HFFc6 (cell line): ENCODE measurements at places on chromosomes 7 and 10. TPM values are rescaled to one million over a fixed set of nuclear protein-coding genes. Genes with fewer than 3 reads are reported as not detected.

The CYP3A4 gene
- not detected in 3 replicates for total RNA-seq

DNA sequence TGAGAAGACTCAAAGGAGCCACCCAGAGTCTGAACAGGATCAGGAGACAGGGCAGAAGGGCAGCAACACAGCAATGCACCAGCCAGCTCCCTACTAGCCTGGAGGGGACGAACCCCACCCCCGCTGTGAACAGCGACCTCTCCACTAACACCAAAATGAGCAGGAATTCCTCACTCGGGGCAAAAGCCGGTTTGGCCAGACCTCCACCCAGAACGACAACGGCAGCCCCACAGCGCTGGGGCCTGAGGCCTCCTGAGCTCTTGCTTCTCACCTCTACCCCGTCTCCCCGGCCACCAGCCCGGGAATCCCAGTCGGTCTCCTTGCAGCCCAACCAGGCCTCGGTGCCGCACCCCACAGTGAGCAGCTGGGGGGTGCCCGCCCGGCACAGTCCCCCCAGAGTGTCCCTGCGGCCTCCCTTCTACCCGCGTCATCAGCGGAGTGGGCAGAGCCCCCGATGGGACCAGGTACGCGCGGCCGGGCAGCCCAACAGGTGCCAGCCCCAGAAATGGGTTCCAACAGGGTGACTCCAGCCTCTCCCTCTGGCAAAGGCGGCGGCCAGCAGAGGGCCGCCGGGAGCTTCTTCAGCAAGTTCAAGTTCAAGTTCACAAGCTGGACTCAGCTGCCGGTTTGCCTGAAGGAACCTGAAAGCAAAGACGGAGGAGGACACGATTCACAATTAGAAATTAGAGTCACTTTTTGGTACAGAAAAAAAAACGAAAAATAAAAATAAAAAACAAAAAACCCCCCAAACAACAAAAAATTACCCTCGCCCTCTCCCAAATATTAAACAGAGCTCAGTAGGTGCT is 129.0 kb downstream of the MARCHF5 start:
- no peaks in the 10 kb centered on the region for H3K4me1 ChIP-seq
- H3K27me3 ChIP-seq: peaks cover 16% of the 10 kb centered on the region; the same call in 1 of the 2 replicates
- no peaks in the 10 kb centered on the region for H3K36me3 ChIP-seq
- no peak for DNase-seq

DNA sequence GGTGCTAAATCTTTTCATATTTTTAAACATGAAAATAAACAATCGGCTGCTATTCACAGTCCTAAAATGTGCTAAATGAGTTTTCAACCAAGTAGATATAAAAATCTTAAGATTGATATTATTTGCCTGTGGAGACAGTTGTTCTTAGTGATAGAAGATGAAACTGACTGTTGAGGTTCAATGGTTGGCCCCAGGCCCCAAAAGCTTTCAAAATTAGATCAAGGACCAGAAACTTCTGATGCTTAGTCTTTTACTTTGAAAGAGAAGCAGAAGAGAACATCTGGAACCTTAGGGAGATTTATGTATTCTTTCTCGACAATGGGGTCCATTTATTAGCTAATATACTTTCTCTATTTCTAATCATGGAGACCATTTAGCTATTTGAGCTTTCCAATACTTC is 155.8 kb downstream of the REEP3 start:
- H3K36me3 ChIP-seq: no peaks in the 10 kb centered on the region
- no peak for DNase-seq
- peaks cover 15% of the 10 kb centered on the region for H3K4me1 ChIP-seq
- no peak overlapping the region for H3K4me3 ChIP-seq
- H3K27ac ChIP-seq: no peak overlapping the region

The LDB3 gene
- 0.46 to 1.0 TPM (median 0.66 TPM) in 3 replicates for total RNA-seq

DNA sequence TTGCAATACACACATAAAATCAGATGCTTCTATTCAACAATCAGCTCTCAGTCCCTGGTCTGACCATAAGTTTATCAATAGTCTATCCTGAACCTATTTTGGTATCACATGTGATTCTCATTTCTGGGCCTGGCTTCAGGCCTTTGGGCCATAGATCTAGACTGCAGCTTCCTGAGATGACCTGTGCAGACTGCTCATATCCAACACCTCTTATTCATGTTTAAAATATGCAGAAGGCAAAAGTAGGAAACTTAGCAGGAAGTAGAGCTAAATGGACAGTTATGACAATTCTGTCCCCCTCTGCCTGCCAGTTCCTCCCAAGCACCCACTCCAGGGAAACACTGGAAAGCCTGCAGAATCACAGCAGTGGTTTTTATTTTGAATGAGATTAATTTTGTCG is 53.3 kb downstream of the C7orf25 start:
- H3K36me3 ChIP-seq: peaks cover 7% of the 10 kb centered on the region; the same call in 1 of the 2 replicates
- H3K4me1 ChIP-seq: peaks cover 33% of the 10 kb centered on the region
- H3K27ac ChIP-seq: no peak overlapping the region
- no peak overlapping the region for H3K4me3 ChIP-seq
- DNase-seq: peak; percentile 34

DNA sequence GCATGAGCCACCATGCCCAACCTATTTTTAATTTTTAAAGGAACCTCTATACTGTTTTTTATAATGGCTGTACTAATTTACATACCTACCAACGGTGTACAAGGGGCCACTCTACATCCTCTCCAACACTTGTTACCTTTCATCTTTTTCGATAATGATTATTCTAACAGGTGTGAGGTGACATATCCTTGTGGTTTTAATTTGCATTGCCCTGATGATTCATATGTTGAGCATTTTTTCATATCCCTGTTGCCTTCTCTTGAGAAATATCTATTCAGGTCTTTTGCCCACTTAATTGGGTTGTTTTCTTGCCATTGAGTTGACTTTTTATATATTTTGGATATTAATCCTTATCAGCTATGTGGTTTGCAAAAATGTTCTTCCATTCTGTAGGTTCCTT is 167.0 kb downstream of the CTTNBP2 start:
- no peak overlapping the region for H3K4me3 ChIP-seq
- H3K27me3 ChIP-seq: no peaks in the 10 kb centered on the region
- H3K27ac ChIP-seq: no peak overlapping the region
- H3K36me3 ChIP-seq: 0 out of 2 replicates have a peak, but pooled peaks cover 4% of the 10 kb centered on the region
- H3K4me1 ChIP-seq: no peaks in the 10 kb centered on the region

GRCh38 chr7:155755026-155755425 is 57.2 kb downstream of the SHH start:
- DNase-seq: no peak
- H3K27ac ChIP-seq: no peak overlapping the region
- H3K27me3 ChIP-seq: peaks cover 5% of the 10 kb centered on the region
- peaks cover 17% of the 10 kb centered on the region for H3K36me3 ChIP-seq
- H3K4me3 ChIP-seq: no peak overlapping the region

The SNCG gene
- total RNA-seq: 2.4 to 3.0 TPM (median 2.6 TPM) in 3 replicates

DNA sequence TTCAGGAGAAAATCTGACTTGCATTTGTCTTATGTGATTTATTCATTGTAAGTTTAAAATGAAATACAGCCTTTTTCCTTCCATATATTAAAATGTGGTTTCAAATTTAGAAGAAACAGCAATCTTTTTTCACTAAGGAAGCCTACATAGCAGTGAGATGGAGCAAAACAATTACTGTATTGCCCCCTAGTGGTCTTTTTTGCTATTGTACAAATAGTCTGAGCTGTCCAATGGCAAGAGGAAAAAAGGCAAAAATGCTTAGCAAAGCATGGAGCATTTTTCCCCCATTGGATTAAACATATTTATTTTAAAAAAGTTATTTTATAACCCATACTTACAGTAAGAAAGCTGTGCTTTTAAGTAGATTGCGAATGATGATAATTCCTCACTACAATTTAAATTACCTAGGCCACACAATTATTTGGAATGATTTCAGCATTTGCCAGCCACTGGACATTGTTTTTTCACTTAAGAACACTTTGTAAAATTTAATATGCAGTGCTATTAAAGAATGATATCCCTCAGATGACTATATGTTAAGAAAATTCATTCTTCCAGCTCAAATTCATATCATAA is 119.5 kb downstream of the CPED1 start:
- H3K4me3 ChIP-seq: no peak overlapping the region
- DNase-seq: peak; percentile 84
- H3K27ac ChIP-seq: no peak overlapping the region

DNA sequence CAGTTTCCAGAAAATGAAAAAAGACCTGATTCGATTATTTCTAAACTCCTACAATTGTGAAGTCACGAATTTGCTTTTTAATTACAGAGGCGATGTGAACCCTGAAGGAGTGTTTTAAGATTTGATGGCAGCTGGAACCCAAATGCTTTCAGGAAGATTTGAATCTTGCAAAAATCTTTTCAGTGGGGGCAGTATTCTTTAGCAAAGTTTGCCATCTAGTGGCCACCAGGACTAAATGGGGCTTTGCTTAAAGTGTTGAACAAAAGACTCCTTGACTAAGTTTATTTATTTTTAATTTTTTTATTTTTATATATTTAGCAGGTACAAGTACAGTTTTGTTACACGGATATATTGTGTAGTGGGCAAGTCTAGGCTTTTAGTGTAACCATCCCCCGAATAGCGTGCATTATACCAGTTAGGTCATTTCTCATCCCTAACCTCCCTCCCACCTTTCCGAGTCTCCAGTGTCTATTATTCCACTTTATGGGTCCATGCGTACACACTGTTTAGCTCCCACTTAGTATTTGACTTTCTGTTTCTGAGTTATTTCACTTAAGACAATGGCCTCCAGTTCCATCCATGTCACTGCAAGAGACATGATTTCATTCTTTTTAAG is 98.8 kb downstream of the CACNB2 start:
- H3K27me3 ChIP-seq: peaks cover 4% of the 10 kb centered on the region
- peaks cover 9% of the 10 kb centered on the region for H3K4me1 ChIP-seq
- no peaks in the 10 kb centered on the region for H3K36me3 ChIP-seq
- peak; percentile 30 for DNase-seq
- no peak overlapping the region for H3K27ac ChIP-seq

The C10orf71 gene
- total RNA-seq: not detected in 3 replicates

The FZD1 gene
- total RNA-seq: 9.0 to 11.3 TPM (median 9.5 TPM) in 3 replicates

The VAX1 gene
- not detected in 3 replicates for total RNA-seq

GRCh38 chr10:29968585-29968984 is 90.8 kb downstream of the JCAD start:
- H3K27me3 ChIP-seq: peaks cover 29% of the 10 kb centered on the region
- no peaks in the 10 kb centered on the region for H3K4me1 ChIP-seq
- H3K27ac ChIP-seq: no peak overlapping the region
- H3K36me3 ChIP-seq: no peaks in the 10 kb centered on the region

The GPR26 gene
- total RNA-seq: not detected in 2 replicates

The UNCX gene
- total RNA-seq: not detected in 3 replicates

The INSIG1 gene
- total RNA-seq: 5.9 to 10.1 TPM (median 6.4 TPM) in 3 replicates

The CTNNA3 gene
- not detected in 3 replicates for total RNA-seq

DNA sequence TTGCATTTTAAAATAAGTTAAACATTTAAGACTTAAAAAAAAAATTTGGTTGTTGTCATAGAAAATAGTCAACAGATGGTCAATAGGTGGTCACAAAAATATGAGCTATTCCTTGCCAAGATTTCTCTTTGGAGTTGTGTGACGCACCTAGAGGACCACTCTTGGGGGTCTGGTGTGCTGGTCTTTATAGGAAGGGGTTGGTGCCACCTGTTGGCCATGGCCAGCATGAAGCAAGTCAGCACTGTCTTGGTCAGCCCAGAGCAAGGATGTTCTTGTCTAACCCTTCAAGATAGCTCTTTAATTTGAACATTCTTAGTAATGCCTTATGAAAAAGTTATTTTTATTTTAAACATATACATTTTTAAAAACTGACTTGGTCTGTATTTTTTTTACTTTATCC is 267.9 kb upstream of the CNTNAP2 start:
- no peaks in the 10 kb centered on the region for H3K36me3 ChIP-seq
- no peaks in the 10 kb centered on the region for H3K27me3 ChIP-seq
- H3K27ac ChIP-seq: no peak overlapping the region
- no peak overlapping the region for H3K4me3 ChIP-seq
